ENCODE measurements at places on chromosomes 13 and 19. TPM values are rescaled to one million over a fixed set of nuclear protein-coding genes. Genes with fewer than 3 reads are reported as not detected.

Gene CILP2
- total RNA-seq = 0.09 TPM

Gene LGALS7
- not detected for total RNA-seq

Gene DIRAS1
- not detected for total RNA-seq

- peak; percentile 82 for DNase-seq
- no peaks in the 10 kb centered on the region for H3K27me3 ChIP-seq
- H3K36me3 ChIP-seq = no peaks in the 10 kb centered on the region
Observed at GRCh38 chr19:48588670-48589401, 17.7 kb upstream of the SPACA4 start.

DNA sequence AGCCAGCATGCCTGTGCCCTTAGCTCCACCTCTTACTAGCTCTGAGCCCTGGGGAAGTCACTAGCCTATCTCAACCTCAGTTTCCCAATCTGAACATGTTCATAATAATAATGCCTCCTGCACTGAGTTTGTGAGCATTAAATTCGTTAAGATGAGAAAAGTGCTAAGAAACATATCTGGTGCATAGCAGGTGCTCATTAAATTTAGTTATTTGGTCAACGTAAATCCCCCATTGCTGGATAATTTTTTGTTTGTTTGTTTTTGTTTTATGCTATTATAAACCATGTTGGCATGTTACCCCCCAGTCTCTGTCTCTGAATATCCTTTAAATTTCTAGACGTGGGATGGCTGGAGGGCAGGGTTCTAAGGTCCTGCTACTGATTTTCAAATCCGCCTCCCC lies 10.6 kb downstream of the FCGBP start:
- no peak overlapping the region for H3K27ac ChIP-seq
- DNase-seq = no peak
- no peak overlapping the region for H3K4me3 ChIP-seq
- H3K4me1 ChIP-seq = no peaks in the 10 kb centered on the region
- no peaks in the 10 kb centered on the region for H3K27me3 ChIP-seq
- no peaks in the 10 kb centered on the region for H3K36me3 ChIP-seq

GRCh38 chr19:38675611-38676010 lies 28.2 kb downstream of the ACTN4 start:
- H3K27me3 ChIP-seq = no peaks in the 10 kb centered on the region
- H3K27ac ChIP-seq = no peak overlapping the region
- peaks cover 82% of the 10 kb centered on the region for H3K4me1 ChIP-seq
- no peak for DNase-seq
